ENCODE measurements at places on chromosomes 4 and X.

DNA sequence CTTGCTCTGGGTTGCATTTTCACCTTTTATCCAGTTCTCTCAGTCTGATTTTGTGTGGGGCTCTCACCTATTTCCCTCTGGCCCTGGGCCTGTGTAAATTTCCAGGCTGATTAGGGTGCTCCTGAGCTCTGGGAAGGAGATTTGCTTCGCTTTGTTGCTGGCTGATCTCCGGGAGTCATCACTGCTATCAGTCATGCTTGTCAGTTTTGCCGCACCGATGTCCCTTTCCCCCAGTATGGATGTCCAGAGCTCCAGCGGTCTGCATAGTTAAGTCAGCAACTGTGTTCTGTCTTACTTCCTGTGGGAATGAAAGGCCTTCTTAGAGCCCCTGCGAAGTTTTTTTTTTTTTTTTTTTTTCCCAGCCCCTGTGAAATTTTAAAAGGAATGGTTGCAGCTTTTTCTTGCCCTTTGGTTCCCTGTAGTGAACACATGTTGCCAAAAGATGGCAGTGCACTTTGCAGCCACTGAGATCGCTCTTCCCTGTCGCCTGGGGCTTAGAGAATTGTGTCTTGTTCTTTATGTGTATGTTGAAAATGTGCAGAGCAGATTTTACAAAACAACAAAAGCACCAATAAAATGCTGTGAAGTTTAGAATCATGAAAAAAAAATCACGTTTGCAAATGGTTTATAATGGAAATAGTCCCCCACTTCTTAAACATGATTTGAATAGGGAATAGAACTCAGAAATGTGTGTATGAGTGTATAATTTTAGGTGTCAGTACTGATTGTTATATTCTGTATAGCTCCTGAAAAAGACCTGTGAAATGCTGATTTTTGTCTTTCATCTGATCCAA is 109.1 kb upstream of the SLC4A4 start:
- no peak for DNase-seq

GRCh38 chr4:142846729-142847596 is 862 bp upstream of the INPP4B start:
- peak; percentile 54 for DNase-seq

GRCh38 chr4:165851256-165851655 is 21.8 kb upstream of the TLL1 start:
- no peak for DNase-seq

DNA sequence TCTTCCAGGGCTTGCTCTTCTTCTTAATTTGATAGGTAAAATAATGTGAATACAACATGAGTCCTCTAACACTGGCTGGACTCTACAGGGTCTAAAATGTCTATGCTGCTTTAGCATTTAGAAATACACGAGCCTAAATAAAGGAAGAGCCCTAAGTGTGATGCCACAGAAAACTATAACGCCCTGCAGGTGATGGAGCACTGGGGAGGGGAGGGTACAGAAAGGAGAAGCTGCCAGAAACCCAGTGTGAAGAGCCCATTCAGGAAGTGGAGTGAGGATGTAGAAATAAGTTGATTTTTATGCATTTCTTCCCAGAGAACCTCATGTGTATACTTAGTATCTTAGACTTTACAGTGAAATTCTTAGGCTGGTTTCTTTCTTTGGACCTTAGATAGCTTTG is 83.4 kb downstream of the TNIP2 start:
- DNase-seq: no peak

DNA sequence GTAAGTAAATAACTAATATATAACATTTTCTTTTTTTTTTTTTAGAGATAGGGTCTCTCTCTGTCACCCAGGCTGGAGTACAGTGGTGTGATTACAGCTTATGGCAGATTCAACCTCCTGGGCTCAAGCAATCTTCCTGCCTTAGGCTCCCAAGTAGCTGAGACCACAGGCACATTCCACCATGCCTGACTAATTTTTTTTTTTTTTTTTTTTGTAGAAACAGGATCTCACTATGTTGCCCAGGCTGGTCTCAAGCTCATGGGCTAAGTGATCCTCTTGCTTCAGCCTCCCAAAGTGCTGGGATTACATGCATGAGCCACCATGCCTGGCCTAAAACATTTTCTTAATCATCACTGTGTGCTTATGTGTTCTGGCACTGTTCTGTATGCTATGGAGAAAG is 32.8 kb downstream of the MGARP start:
- DNase-seq: no peak

GRCh38 chrX:94942603-94943002 is 1268.6 kb downstream of the FAM133A start:
- no peak for DNase-seq

DNA sequence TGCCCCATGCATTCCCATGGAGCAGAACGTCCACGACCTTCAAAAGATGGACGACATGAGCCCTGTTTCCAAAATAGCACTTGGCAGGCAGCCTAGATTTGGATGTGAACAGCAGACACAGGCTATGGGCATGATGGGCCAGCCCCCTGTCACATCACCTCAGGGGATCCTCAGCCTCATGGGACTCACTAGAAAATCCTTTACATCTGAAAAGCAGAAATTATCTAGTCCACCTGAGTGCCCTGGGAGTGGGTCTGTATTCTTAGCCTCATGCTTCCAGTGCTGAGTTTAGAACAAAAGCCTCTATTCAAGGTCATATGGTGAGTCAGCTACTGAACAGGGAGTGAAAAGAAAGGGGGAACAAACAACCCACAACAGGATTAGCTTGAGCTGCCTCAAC is 35.8 kb downstream of the GRIA3 start:
- no peak for DNase-seq
